Fibroblast of villous mesenchyme (primary cell): ENCODE measurements at places on chromosomes 1 and 21. TPM values are rescaled to one million over a fixed set of nuclear protein-coding genes. Genes with fewer than 3 reads are reported as not detected.

DNA sequence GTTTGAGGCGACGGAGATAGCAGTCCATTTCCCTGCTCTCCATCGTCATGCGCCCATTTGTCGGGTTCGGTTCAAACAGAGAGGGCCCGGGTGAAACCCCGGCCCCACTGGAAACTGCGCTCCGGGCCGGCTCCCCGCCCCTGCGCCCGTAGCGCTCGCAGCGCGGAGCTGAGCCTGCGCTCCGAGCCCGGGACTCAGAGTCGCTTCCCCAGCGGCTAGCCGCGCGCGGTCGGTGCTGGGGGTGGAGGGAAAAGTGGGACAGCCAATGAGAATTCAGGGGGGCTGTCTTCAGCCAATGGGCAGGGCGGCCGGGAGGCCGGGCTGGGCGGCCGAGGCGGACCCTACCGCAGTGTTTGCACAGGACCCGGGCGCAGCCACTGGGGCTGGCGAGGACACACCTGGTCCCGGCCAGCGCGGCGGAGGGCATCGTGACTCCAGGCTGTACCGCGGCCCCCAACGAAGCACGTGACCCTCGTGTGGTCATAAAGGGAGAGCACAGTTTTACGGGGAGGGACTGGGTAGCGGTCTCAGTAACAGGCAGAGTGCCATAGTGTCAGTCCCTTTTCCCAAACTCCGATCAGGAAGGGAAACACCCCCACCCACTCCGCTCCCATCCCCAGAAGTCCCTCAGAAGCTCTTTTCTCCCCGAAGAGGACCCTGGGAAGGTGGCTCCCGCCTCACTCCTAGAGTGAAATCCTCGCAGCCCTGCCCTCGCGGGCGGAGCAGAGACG is at the start of gene INKA2:
INKA2 (minus strand) TSS at position 202 of the 731 bp plus-strand sequence; CDS start at position 49, 153 bp downstream.
- DNase-seq = peak; percentile 91

- DNase-seq = no peak
These were observed 92.3 kb upstream of the CHODL start for GRCh38 chr21:18152371-18152770.

DNA sequence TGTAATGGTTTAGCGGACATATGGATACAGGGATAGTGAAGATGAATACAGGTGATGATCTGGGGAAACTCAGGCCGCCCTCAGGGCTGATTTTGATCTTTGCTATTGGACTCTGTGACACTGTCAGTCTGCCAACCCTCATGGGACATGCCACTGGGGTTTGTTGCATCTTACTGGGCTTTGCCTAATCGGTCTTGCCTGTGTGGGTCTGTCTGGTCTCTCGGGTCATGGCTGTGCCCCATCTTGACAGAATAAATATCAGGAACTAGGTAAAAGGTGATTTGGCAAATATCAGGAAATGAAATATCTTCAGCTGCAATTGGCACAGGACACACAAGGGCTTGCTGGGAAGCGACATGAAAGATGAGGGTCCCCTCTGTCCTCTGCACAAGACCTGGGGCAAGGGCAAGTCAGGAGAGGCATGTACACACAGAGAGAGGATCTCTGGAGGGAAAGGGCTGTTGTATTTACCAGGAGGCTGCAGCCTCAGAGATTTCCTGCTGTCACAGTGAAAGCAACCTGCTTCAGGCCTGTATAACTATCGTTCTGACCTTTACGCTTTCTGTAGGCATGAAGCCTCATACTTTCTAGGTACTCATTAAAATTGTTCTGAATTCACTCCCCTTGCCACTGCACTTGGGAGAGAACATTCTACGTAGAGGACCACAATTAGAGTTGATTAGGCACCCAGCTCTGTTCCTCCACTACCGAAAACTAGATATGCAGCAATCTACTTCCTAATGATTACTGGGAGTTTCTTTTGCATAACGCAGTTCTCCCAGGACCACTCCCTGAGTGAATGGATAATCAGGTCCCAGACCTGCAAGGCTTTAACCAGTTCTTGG is 52.0 kb upstream of the GADD45A start:
- no peak for DNase-seq

DNA sequence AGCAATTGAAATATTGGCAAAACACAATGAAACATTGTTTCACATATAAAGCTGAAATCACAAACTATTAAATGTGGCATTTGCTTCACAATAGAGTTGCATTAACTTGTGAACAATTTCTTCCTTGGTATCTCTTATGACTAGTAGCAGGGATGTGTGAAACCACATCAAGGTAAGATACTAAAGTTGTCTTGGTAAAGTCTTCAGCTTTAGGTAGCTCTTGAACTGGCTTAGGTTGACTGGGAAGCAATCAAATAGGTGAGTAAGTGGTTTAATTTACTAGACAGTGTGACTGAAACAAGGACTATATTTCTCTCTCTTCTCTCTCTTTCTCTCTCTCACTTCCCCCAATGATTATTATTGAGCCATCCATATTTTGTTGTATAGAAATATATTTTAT is 141.5 kb upstream of the KCNK2 start:
- no peak for DNase-seq

DNA sequence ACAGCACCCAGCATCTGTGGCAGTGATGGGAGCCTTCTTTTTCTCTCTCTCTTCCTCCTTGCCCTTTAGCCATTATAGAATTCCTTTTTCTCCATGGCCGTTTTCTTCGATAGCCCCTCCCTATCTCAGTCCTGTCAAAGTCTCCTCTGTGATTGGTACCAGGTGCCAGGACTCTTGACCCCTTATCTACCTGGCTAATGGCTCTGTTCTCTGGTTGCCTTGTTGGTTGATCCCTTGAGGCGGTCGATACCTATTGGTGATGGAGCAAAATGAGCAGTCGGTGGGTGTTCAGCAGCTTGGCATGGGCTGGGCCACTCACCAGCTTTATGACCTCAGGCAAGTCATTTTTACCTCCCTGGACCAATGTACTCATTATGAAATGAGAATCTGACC is 2.0 kb downstream of the ATF3 start:
- DNase-seq = no peak

DNA sequence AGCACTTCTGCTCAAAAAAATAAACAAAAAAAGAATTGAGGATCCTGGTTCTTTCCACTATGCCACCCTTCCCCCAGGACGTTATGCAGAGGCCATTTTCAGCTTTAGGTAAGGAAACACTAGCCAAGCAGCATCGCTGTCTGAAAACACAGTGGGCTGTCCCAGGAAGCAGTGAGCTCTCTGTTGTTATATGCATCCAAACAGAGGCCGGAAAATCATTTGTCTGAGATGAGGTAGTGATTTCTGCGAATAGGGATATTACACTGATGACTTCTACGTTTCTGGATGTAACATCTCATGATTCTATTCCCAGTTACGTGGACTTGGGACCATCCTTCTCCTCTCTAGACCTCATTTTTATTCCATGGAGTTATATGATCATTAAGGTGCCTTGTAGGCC is 137.2 kb downstream of the OMA1 start:
- DNase-seq = no peak

HPCAL4 gene
- not detected in 2 replicates for total RNA-seq

AZIN2 gene
- 2.6 and 6.8 TPM in 2 replicates for total RNA-seq

RNU1-3 gene
- under 0.01 TPM in 1 of 2 replicates, not detected in the other for total RNA-seq
